GM20000 (cell line): ENCODE measurements at places on chromosomes 11 and 22.

DNA sequence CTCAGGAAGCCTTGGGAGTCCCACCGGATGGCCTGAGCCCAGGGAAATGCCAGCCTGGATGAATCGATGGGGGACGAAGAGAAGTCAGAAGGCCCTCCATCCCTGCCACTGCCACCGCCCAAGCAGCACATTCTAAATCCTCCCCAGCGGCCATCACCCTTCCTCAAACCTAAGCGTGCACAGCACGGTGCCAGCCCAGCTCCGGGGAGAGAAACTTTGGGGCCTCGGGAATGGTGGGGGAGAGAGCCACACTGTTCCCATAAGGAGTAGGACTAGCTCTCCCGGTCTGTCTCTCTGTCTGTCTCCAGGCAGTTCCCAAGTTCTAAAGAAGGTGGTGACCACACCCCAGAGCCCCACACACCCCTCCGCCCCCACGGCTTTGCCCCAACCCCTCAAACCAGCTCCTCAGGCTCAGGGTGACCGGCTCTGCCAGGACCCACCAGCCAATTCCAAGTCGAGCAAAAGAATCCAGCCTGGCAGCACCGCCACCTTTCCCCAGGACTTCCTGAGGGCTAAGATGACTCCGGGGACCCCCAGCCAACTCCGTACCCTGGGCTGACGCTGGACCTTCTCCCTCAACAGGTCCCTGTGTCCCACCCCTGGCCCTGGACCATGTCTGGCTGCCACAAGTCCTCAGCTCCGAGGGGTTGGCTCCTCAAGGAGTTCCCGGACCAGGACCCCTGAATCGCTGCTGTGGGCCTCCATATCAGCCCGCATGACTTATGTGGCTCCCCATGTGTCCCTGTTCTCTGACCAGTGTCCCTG, 2.7 kb downstream of the AHNAK start:
- peak; percentile 20 for DNase-seq

DNA sequence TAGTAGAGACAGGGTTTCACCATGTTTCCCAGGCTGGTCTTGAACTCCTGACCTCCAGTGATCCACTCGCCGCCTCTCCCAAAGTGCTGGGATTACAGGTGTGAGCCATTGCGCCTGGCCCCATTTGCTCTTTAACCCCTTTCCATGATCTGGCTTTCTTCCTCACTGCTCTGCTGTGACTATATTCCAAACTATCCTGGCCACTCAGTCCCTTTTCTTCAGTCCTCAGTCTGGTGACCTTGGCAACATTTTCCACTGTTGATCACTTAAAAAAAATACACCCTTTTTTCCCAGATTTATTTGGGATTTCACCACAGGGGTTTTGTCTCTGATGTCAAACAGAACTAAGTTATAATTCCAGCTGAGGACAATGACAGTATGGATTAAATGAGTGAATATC, 24.5 kb downstream of the MMP20 start:
- DNase-seq: no peak

- DNase-seq: no peak
These were observed 17.5 kb downstream of the MN1 start for GRCh38 chr22:27784120-27784475.

DNA sequence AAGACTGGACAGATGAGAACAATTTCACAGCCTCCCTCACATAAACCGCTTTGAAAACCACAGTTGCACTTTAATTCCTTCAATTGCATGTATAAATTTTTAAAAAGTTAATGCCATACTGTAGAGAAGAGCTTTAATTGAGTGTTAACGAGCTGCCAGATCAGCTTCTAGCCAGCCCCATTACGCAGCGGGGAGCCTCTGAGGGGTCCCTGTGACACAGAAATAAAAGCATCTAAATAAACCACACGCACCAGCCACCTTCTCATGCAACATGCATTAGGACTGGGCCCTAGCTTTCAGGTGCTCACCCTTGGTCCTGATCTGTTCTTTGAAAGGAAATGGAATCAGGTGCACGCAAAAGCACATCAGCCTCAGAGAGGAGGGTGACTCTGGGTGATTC, 111.7 kb downstream of the SPATA19 start:
- no peak for DNase-seq
